ENCODE measurements at places on chromosomes 3 and 15.

DNA sequence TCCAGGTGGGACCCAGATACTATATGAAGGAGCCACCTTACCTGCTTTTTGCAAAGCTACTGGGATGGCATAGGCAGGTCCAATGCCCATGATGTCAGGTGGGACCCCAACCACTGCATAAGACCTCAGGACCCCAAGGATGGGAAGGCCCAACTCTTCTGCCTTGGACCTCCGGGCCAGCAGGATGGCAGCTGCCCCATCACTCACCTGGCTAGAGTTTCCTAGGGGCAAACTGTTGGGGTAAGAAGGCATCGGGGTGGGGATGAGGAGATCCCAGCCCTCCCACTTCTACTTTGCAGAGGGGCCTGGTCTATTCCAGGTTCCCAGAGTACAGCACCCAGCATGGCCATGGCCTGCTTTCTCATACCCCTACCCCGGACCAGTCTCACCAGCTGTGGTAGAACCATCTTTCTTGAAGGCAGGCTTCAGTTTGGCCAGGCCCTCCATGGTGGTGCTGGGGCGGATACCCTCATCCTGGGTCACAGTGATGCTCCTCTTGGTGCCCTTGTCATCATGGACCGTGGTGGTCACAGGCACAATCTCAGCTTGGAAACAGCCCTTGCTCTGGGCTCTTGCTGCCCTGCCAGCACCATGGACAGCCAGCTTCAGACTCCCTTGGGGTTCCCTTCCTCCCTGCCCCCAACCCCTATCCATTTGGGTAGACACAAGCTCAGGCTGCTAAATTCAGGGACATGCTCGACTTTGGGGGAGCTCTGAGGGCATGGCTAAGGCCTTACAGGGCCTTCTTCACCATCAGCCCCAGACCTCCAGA lies 10.6 kb downstream of the ACAA1 start:
- DNase-seq, result no peak

DNA sequence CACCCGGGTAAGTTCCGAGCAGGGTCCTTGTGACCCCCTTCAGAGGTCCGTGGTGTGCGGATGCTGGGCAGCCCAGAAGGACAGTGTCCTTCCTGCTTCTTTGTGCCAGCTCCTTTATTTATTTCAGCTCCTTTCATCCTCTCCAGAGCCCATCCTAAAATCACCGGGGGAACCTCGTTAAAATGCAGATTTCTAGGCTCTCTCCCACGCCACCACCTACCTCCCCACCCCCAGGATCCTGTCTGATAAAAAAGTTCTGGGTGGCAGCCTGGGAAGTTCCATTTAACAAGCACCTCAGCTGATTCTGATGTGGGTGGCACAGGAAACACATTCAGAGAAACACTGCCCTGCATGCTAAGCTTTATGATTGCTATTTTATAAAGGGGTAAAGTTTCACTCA lies 12.5 kb upstream of the IGF1R start:
- no peak for DNase-seq

DNA sequence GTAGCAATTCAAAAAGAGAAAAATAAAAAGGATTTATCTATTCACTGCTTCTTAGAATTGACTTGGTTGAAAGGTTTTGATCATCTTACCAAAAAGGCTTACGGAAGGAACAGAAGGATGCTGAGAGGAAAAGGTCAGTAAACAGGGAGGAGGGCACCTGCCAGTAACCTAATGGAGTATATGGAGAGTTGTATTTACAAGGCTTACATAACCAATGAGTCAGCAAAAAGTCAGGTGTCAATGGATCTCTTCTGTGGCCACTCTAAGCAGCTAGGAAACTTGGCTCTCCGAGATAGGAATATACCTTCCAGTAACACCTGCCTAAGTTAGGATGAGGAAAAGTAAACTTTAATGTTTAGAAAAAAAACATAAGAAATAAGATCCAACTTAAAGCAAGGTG lies 80.5 kb upstream of the PLXND1 start:
- DNase-seq, result no peak

GRCh38 chr3:181713280-181713647 lies 1.5 kb downstream of the SOX2 start:
- no peak for DNase-seq

DNA sequence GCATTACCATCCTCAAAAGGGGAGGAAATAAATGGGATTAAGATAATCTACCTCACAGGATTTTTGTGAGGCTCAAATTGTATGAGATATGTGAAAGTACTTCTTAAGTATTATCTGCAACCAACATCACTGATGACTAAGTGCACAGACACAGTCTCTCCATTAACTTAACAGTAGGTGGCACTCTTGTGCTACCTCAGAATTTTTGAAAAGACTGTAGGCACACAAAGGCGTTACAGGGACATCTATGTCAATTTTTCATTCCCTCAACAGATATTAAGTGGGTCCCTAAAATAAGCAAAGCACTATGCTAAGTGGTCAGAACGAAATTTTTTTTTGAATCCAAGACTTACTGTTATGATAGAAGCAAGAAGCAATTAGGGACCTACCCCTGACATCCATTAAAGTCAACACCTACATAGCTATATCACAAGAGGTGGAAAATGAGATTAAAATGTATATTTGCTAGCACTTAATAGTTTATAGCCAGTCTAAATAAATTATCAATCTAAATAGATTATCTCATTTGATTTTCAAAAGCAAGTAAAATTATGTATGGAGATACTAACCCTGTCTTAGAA lies 52.9 kb downstream of the RYK start:
- DNase-seq, result peak; percentile 44

DNA sequence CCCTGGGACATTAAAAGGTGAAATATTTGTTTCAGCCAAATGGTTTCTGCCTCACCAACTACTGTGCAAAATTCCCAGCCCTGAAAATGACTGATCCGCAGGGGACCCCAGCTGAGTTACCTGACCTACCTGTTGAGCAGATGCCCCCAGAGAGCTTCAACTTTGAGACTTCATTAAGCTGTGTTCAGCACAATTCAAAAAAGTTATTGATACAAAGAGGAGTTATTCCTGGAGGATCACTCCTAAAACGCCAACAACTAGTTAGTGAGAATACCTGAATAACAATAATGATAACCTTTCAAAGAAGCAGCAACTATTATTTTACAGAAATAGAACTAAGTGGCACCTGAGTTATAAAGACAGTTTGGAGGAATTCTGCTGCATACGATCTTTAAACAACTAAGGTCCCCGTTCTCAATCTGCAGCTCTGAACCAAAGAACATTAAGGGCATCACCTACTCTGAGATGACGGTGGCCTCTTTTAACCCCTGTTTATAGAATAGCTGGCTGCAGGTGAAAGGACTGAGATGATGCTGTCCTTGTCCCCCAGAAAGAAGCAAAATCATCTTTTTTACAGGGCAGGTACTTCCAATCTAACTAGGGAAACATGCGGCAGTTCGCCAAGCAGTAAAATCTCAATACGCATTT lies 659 bp downstream of the GADL1 start:
- no peak for DNase-seq

DNA sequence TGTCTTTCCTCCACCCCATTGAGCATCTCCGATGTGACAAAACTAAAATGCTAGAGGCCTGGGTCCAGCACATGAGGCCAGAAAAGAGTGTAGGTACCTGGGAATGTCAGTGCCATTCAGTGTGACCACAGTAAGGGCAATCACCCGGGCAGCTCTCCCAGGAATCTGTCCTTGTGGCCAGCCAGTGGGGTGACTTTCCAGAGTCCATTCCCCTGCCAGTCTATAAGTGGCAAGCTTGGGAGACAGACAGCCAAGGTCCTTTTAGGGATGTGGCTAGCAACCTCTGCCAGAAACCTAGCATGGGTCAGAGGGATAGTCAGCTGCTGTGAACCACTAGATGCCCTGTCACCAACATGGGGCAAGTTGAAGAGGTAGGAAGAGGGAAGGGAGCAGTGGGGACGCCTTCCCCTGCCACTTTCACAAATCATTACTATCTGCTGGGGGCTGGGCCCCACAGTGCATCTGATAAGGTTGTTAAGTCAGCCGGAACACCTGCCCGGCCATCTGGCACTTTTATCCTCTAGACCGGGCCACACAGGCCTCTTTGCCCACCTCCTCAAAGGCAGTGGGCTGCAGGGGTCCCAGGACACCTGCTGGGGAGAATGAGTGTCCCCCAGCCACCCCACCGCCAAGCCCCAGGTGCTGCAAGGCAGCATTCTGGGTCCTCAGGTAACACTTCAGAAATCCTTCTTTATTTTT lies 24.8 kb upstream of the DET1 start:
- DNase-seq, result no peak

DNA sequence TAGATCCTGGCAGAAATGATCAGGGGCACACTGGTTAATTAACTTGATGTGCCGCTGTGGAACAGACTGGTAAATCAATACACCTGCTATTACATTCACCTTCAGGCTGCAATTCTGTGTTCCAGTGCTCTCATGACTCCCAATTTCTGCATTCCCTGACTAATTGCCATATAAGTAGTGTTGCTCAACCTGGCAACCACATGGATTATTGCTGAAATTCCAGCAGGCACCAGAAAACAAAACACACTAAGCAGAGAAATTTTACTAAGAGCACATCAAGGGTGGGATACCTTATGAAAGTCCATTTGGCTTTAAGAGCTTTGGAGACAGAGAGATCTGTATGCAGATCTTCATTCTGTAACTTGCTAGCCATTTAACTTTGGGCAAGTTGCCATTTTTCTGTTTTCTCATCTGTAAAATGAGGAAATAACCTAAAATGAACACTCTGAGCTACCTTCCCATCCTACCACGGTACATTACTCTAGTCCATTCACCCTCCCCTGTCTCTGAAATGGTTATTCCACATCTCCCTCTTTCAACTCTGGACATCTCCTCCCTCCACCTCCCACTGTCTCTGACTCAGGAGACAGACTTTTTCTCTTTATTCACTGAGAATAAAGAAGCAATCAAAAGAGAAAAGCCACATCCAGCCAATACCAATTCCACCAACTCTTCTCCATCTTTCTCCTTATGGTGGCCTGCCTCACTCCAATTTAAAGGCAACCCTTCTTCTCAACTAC lies 54.6 kb downstream of the STAC start:
- no peak for DNase-seq
